Bronchial smooth muscle cell (primary cell): ENCODE measurements at places on chromosomes 4 and X. TPM values are rescaled to one million over a fixed set of nuclear protein-coding genes. Genes with fewer than 3 reads are reported as not detected.

The ZNF81 gene
- 2.7 and 3.5 TPM in 2 replicates for total RNA-seq

The AREG gene
- total RNA-seq, result 0.16 and 0.26 TPM in 2 replicates

The TEX28 gene
- not detected in 2 replicates for total RNA-seq

The ZNF141 gene
- 4.8 and 8.0 TPM in 2 replicates for total RNA-seq

The ETDB gene
- not detected in 2 replicates for total RNA-seq

The TMPRSS11D gene
- under 0.01 TPM in 2 replicates for total RNA-seq

The SPANXB1 gene
- total RNA-seq, result not detected in 2 replicates

The TLR6 gene
- 0.69 and 0.95 TPM in 2 replicates for total RNA-seq

The DNAJB14 gene
- total RNA-seq, result 26.5 and 40.8 TPM in 2 replicates

The COL4A6 gene
- 0.09 and 1.1 TPM in 2 replicates for total RNA-seq

The GSPT2 gene
- total RNA-seq, result 4.6 and 7.1 TPM in 2 replicates

The TRPC5OS gene
- not detected in 2 replicates for total RNA-seq
